ENCODE measurements at places on chromosomes 3 and 15. TPM values are rescaled to one million over a fixed set of nuclear protein-coding genes. Genes with fewer than 3 reads are reported as not detected.
A peak's percentile ranks its signal among the peaks of the same experiment; 100 is the strongest.

The MAPKAPK3 gene
- 27.8 TPM for total RNA-seq

The SPTBN5 gene
- total RNA-seq: 1.7 TPM

The EDEM1 gene
- total RNA-seq: 20.3 TPM

The ANKRD63 gene
- total RNA-seq: not detected

The SCN11A gene
- 1.9 TPM for total RNA-seq

The PPM1L gene
- 12.0 TPM for total RNA-seq

The ADAMTSL3 gene
- total RNA-seq: 16.9 TPM

The CCR2 gene
- total RNA-seq: 2.9 TPM

The CALML4 gene
- total RNA-seq: 6.1 TPM

- no peak for DNase-seq
Observed at GRCh38 chr15:60573936-60574335, 95.0 kb upstream of the ICE2 start.

- no peak for DNase-seq
Observed at GRCh38 chr3:129228891-129229585, 20.4 kb upstream of the COPG1 start.

DNA sequence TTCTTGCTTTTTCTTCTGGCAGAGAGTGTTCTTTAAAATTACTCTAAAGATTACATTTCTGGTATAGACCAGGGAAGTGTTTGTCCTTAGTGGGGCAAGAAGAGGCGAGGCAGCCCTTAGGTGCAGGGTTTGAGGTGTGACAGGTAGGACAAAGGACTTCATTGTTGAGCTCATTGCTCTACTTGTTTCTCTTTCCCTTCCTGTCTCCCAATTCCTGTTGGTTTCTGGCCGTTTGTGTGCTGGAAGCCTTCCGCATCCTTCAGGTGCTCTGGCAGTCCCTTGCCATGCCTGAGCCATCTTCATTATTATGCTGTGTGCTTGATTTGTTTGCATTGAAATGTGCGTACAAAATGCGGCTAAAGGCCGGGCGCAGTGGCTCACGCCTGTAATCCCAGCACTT, 85.1 kb downstream of the CCK start:
- no peak for DNase-seq

DNA sequence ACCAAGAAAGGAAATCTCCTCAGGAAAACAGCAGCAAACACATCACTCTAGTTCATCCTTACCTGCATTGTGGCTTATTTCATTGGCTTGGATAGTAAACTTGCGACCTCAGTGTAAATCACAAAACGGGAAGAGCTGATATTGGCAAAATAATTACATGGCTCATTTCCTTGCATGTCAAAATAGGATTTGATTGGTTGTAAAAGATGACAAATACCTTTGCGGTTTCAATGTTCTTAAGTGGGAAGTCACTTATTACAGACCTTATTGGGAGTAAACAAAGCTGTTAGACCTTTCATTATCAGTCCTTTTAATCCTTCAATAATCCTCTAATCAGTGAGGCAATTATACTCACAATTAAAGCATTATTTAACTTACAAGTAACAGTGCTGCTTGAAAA, 590.6 kb downstream of the MAGI1 start:
- DNase-seq: no peak

GRCh38 chr3:15271785-15272381, 60.5 kb downstream of the SH3BP5 start:
- no peak for DNase-seq

GRCh38 chr3:53353202-53353601, 5.9 kb upstream of the DCP1A start:
- no peak for DNase-seq

DNA sequence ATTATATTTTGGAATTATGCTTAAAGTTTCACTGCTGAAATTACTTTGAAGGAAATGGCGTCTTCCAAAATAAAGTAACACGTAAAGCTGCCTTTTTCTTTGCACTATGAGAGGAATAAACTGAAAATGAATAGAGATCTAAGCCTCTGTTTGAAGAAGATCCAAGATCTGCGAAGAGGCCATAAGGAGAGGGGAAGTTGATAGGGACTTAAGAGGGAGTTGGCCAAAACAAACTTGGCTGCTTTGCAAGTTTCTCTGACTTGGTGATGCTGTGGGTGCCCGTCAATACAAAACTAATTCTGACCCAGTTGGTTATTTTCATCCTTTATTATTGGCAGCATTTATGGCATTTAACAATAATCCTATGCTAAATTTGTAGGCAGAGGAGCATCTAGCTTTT, 190.2 kb upstream of the GBE1 start:
- DNase-seq: no peak

- DNase-seq: no peak
Observed at GRCh38 chr15:52667597-52667996, 11.6 kb downstream of the ATOSA start.

GRCh38 chr3:167120828-167121227, 259.3 kb downstream of the ZBBX start:
- DNase-seq: no peak

GRCh38 chr15:81096398-81096797, 37.7 kb upstream of the CFAP161 start:
- DNase-seq: no peak

DNA sequence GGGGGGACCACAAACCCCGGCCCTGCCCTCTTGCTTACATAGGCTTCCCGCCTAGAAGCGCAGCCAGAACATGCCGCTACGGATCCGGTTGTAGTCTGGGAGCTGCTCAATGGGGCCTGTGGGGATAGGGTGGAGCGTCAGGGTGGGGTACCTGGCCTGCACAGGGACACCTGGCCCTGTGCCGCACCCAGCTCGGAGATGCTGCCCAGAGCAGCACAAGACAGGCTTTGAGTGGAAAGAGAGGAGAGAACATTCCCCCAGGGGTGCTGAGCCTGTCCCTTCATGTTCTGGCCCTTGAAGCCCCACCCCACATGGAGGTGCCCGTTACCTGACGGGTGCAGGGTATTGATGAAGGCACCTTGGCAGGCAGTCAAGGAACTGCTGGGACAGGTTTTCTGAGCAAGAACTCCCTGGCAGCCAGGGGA, 4.0 kb upstream of the COL7A1 start:
- DNase-seq: peak; percentile 49

DNA sequence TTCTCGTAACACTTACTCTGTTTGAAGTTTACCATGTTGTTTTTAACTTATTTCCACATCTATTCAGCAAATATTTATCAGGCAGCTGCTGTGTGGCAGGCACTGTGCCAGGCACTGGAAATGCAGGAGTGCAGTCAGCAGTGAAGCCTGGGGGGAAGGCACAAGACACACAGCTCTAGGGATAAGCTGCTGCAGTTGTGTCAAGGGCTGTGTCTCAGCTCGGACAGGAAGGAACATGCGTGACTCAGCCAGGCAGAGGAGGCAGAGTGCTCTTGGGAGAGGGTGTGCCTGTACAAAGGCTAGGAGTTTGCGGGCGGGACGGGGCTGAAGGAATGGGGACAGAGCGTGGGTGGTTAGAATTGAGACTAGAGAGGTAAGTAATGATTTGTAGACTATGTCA, 24.7 kb downstream of the LYSMD4 start:
- no peak for DNase-seq

DNA sequence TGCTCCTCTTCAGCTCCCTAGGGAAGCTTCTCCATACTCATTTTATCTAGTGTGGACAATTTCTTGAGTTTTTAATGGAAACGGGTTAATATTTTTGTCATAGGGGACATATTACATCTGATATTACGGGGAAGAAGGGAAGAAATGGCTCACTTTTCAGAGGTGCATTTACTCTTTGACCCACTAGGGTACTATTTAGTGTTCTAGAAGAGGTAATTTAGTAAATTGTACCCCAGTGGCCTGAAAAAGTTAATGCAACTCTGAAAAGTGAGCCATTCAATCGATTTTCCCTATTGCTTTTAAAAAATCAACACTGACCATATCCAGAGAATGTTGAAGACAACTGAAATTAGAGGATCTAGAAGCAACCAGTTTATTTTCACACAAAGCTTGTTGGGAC, 71.2 kb downstream of the MAP2K5 start:
- no peak for DNase-seq

GRCh38 chr15:28894631-28895030, 8.9 kb downstream of the APBA2 start:
- no peak for DNase-seq

- no peak for DNase-seq
Observed at GRCh38 chr15:29686079-29686425, 136.2 kb downstream of the TJP1 start.

DNA sequence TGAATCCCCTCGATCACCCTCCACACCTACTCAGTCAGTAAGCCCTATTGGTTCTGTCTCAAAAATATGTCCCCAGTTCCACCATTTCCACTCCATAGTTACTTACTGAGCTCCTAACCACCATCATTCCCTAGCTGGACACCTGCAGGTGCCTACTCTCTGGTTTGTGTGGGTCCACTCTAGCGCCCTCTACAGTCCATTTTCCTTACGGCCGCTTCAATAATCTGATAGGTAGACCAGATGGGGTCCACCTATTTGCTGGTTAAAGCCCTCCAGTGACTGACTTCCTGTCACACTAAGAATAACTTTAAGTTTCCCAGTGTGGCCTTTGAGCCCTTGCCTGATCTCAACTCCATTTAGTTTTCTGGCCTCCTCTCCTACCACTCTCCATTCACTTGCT, 5.0 kb downstream of the GXYLT2 start:
- DNase-seq: no peak

DNA sequence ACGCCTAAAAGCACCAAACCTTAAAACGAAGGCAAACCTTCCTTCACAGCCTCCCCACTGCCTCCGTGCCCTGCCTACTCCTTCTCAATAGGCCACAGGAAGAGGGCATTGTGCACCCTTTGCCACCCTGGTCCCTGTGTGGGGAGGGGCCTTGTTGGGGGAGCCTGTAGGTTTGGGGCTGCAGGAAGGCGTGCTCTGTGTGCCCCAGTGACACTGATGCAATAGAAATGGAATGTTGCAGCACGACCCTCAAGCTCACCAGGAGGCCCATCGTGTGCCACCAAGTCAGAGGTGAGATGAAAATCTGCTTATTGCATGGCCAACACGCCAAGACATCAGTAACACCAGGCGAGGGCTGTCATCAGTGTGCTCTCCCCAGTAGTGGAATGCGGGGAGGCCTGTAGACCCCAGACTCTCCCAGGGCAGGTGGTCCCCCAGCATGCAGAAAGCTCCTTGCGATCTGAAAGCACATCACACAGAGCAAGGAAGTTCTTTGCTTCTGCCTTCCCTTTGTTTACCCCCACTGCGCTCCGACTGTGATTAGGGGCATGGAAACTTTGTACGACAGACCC, 86.2 kb downstream of the ASB7 start:
- no peak for DNase-seq

DNA sequence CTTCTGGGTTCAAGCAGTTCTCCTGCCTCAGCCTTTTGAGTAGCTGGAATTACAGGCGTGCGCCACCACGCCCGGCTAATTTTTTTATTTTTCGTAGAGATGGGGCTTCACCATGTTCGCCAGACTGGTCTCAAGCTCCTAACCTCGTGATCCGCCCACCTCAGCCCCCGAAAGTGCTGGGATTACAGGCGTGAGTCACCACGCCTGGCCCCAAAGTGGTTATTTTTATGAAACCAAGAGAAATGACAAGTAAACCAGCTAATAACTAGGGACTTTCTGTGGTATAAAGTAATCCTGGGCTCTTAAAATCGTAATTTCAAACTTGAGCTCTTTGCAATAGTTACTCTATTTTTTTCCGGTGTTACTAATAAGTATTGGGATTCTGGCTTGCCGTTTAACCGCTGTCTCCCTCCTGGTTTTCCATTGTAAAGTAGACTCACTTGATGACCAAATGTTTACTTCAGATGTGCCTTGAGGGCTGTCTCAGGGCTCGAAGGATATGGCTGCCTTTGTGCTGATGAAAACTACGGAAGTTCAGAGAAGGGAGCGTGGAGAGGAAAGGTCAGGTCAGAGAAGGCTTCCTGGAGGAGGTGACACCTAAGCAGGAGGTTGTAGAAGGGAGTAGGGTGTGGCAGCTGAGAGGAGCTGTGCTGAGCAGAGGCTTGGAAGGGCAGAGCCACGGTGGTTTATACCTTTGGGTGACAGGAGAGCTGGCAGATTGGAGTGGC, 4.2 kb downstream of the ZSCAN2 start:
- DNase-seq: no peak

DNA sequence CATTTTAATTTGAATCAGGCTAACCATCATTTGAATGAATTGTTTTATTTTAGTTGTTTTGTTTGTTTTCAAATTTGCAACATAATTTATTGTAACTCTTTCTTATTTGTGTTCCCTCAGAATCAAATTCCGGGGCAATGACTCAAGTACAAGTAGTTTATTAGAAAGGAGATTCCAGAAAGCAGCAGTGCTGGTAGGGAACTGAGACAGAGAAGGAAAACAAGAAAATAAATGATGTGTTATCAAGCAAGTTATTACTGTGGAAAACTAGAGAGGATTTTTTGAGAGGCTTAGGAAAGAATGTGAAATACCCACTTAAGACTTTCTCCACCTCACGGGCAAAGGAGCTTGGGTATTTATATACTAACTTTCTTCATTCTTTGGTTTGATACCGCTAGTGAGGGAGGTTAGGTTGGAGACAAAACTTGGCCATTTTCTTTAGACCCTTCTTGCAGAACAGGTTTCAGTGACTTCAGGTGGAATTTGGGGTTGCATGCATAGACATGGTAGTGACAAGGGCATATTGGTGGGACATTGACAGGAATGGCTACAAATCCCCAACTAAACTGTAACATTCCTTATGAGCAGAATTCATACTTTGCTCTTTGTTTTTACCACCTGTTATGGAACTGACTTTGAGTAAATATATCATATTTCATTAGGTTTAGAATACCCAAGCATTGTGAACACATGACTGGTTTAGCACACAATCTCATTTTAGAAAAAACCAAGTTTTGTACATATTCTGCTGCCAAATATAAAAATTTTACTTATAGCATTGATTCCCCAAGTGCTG, 254.3 kb downstream of the ZBBX start:
- DNase-seq: no peak

DNA sequence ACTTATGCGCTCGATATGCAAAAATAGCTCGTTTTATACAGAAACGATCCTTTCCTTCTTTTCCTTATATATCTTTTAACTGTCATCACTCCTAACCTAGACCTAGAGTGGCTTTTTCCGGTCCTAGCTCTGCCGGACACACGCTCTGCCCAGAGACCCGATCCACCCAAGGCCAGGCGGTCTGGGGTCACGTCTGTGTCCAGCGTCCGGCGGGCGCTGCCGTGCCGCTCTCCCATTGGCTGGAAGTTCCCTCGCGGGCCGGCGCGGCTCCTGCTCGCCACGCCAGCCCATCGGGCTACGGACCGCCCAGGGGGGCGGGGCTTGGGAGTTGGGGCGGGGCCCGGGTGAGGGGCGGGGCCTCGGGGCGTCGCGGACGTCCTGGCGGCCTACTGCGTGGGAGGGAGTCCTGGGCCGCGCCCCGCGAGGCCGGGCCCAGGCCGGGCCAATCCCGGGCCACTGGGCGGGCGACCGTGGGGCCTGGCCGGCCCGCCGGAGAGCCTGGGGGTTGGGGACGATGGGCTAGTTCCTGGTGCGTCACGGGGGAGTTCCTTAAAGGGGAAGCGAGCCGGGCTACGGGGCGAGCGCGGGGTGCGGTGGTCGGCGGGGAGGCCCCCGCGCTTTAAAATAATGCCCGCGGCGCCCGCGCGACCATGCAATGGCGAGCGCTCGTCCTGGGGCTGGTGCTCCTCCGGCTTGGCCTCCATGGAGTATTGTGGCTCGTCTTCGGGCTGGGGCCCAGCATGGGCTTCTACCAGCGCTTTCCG, at the start of gene EDEM1:
EDEM1 (plus strand) TSS at position 552 of the 764 bp plus-strand sequence; CDS start at position 651, 99 bp downstream.
- peak; percentile 84 for DNase-seq

- DNase-seq: no peak
Observed at GRCh38 chr3:194504146-194504545, 17.3 kb upstream of the ATP13A3 start.

- DNase-seq: peak; percentile 21
Observed at GRCh38 chr15:62469874-62470688, 305.0 kb upstream of the C2CD4B start.
